ENCODE measurements at places on chromosomes 6 and 20. TPM values are rescaled to one million over a fixed set of nuclear protein-coding genes. Genes with fewer than 3 reads are reported as not detected.

The HCRTR2 gene
- total RNA-seq: not detected

- peak; percentile 46 for DNase-seq
Observed at GRCh38 chr20:62860924-62861691, 514 bp downstream of the TCFL5 start.

DNA sequence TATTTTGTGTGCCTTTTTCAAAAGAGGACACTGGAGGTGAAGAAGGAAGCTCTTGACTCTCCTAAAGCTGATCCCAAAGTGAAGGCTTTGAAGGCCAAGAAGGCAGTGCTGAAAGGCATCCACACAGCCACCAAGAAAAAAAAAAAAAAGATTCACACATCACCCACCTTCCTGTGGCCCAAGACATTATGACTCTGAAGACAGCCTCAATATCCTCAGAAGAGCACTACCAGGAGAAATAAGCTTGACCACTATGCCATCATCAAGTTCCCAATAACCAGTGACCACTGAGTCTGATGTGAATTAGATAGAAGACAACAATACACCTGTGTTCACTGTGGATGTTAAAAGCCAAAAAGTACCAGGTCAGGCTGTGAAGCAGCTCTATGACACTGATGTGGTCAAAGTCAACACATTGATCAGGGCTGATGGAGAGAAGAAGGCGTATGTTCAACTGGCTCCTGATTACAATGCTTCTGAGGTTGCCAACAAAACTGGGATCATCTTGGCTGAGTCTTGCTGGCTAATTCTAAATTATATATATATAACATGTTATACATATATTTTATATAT lies 59.4 kb downstream of the PLCG1 start:
- no peak for DNase-seq

The SIRPB2 gene
- total RNA-seq: not detected

GRCh38 chr6:91681296-91681695 lies 1094.4 kb upstream of the MAP3K7 start:
- no peak for DNase-seq

GRCh38 chr6:44538807-44539201 lies 151.3 kb downstream of the CDC5L start:
- no peak for DNase-seq

All from MG63 (cell line).